ENCODE measurements at places on chromosomes 2 and 18. TPM values are rescaled to one million over a fixed set of nuclear protein-coding genes. Genes with fewer than 3 reads are reported as not detected.
A peak's percentile ranks its signal among the peaks of the same experiment; 100 is the strongest.

RFTN2 gene
- total RNA-seq: 0.55 TPM

EDAR gene
- total RNA-seq: not detected

GRCh38 chr18:22423878-22424564 lies 6.3 kb upstream of the CTAGE1 start:
- H3K27ac ChIP-seq: no peak overlapping the region
- no peaks in the 10 kb centered on the region for H3K4me1 ChIP-seq
- no peaks in the 10 kb centered on the region for H3K27me3 ChIP-seq
- no peak for DNase-seq
- no peaks in the 10 kb centered on the region for H3K36me3 ChIP-seq

- peak; percentile 30 for DNase-seq
- no peaks in the 10 kb centered on the region for H3K36me3 ChIP-seq
- H3K4me1 ChIP-seq: no peaks in the 10 kb centered on the region
These were observed 488.0 kb downstream of the EIPR1 start for GRCh38 chr2:2889646-2890045.

- H3K36me3 ChIP-seq: no peaks in the 10 kb centered on the region
- H3K27me3 ChIP-seq: no peaks in the 10 kb centered on the region
- no peak overlapping the region for H3K27ac ChIP-seq
- DNase-seq: no peak
- no peak overlapping the region for H3K4me3 ChIP-seq
These were observed 90.5 kb downstream of the CHST9 start for GRCh38 chr18:27094621-27095020.

- DNase-seq: no peak
- no peak overlapping the region for H3K4me3 ChIP-seq
- H3K27me3 ChIP-seq: no peaks in the 10 kb centered on the region
- H3K27ac ChIP-seq: no peak overlapping the region
These were observed 577.1 kb downstream of the ARHGAP15 start for GRCh38 chr2:143706354-143706753.

DNA sequence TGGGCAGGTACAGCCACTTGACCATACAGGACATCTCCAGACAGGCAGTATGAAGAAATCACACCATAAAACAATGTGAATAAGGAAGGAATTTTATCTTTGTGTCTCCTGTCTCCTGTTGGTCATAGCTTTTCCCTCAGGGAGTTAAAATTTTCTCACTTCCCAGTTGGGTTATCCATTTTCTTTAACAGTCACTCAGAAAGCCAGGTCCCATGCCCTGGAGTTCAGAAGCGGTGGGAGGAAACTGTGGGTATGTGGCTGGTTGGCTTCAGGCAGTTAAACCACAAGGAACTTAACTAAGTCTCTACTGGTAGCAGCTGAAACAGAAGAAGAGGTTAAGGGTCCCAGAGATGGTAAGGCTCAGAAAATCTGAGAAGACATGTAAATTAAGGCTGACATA lies 6.5 kb upstream of the SMAD2 start:
- H3K4me3 ChIP-seq: no peak overlapping the region
- DNase-seq: no peak
- no peak overlapping the region for H3K27ac ChIP-seq
- H3K4me1 ChIP-seq: peaks cover 6% of the 10 kb centered on the region
- no peaks in the 10 kb centered on the region for H3K36me3 ChIP-seq

- no peaks in the 10 kb centered on the region for H3K27me3 ChIP-seq
- H3K36me3 ChIP-seq: peaks cover 5% of the 10 kb centered on the region
- no peak for DNase-seq
These were observed 86.6 kb downstream of the ITGB1BP1 start for GRCh38 chr2:9336576-9337314.
